ENCODE measurements at places on chromosomes 4 and X.

GRCh38 chr4:95017305-95018064 lies 259.7 kb downstream of the BMPR1B start:
- no peaks in the 10 kb centered on the region for H3K27me3 ChIP-seq
- no peaks in the 10 kb centered on the region for H3K36me3 ChIP-seq
- DNase-seq: no peak
- H3K4me1 ChIP-seq: no peaks in the 10 kb centered on the region

DNA sequence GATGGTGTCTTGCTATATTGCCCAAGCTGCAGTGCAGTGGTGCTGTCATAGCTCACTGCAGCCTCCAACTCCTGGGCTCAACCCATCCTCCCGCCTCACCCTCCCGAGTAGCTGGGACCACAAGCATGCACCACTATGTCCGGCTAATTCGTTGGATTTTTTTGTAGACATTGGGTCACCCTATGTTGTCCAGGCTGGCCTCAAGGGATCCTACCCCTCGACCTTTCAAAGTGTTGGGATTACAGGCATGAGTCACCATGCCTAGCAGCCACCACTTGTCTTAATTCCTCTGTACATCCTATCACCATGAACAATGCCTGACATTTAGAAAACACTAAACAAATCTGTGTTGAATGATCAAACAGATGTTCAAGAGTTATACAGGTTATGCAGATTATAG lies 76.7 kb downstream of the NLGN4X start:
- no peaks in the 10 kb centered on the region for H3K36me3 ChIP-seq
- H3K27ac ChIP-seq: no peak overlapping the region
- H3K4me3 ChIP-seq: no peak overlapping the region
- no peaks in the 10 kb centered on the region for H3K27me3 ChIP-seq

DNA sequence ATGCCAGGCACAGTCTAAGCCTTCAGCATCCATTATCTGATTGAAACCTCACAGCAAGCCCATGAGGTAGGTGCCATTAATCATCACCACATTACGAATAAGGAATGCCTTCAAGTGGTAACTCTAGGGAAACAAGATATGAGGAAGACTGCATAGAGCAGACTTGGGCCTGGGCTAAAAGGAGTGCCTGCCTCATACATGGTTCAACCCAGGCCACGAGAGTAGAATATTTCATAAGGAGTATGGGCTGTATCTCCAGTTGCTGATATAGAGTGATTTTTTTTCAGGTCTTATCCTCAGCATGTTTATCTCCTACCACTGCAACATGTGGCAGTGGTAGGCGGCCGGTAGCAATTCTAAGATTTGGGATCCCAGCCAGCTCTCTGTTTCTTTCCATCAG lies 51.7 kb downstream of the ATP11C start:
- H3K27me3 ChIP-seq: no peaks in the 10 kb centered on the region
- no peak overlapping the region for H3K4me3 ChIP-seq
- H3K27ac ChIP-seq: no peak overlapping the region
- H3K36me3 ChIP-seq: no peaks in the 10 kb centered on the region
- H3K4me1 ChIP-seq: peaks cover 23% of the 10 kb centered on the region

GRCh38 chrX:49221868-49222267 lies 11.3 kb downstream of the CACNA1F start:
- H3K4me3 ChIP-seq: no peak overlapping the region
- no peaks in the 10 kb centered on the region for H3K36me3 ChIP-seq
- H3K4me1 ChIP-seq: no peaks in the 10 kb centered on the region
- peaks cover 30% of the 10 kb centered on the region for H3K27me3 ChIP-seq

GRCh38 chr4:63663870-63664269 lies 745.4 kb downstream of the TECRL start:
- no peak overlapping the region for H3K27ac ChIP-seq
- no peak overlapping the region for H3K4me3 ChIP-seq
- no peak for DNase-seq
- no peaks in the 10 kb centered on the region for H3K4me1 ChIP-seq
- H3K27me3 ChIP-seq: no peaks in the 10 kb centered on the region

DNA sequence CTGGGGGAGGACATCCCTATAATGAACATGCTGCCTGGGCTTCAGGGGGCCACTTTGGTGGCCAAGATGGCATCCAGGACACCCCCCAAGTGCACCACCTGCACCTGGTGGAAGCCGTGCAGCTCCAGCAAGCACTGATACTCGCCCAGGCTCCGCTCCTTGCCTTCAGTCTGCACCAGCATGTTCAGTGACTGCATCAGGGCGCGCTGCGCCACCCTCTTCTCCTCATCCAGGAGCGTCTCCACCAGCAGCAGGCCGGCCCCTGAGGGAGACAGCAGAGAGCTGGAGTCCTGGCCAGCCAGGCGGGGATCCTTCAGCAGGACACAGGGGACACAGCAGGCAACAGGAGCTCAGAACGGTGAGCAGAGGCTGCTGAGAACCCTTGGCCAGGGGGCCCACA lies 11.3 kb upstream of the SLC25A6 start:
- H3K27me3 ChIP-seq: no peaks in the 10 kb centered on the region
- H3K4me1 ChIP-seq: no peaks in the 10 kb centered on the region

GRCh38 chrX:154827194-154828015 lies 7.1 kb downstream of the SMIM9 start:
- DNase-seq: no peak
- H3K27me3 ChIP-seq: no peaks in the 10 kb centered on the region
- peak overlapping the region; percentile 67 for H3K27ac ChIP-seq
- H3K4me1 ChIP-seq: peaks cover 6% of the 10 kb centered on the region

DNA sequence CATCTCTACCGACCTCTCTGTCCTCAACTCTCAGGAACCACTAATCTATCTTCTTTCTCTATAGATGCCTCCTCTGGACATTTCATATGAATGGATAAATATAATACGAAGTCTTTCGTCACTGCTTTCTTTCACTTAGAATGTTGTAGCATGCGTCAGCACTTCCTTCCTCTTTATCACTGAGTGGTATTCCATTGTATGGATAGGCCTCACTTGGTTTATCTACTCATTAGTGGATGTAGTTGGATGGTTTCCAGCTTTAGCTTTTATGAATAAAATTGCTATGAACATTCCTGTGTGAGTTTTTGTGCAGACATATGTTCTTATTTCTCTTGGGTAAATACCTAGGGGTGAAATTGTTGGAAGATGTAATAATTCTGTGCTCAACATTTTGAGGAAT lies 528.2 kb upstream of the FAT1 start:
- H3K4me3 ChIP-seq: no peak overlapping the region
- DNase-seq: no peak
- no peaks in the 10 kb centered on the region for H3K4me1 ChIP-seq
- H3K27ac ChIP-seq: no peak overlapping the region
- H3K27me3 ChIP-seq: no peaks in the 10 kb centered on the region

DNA sequence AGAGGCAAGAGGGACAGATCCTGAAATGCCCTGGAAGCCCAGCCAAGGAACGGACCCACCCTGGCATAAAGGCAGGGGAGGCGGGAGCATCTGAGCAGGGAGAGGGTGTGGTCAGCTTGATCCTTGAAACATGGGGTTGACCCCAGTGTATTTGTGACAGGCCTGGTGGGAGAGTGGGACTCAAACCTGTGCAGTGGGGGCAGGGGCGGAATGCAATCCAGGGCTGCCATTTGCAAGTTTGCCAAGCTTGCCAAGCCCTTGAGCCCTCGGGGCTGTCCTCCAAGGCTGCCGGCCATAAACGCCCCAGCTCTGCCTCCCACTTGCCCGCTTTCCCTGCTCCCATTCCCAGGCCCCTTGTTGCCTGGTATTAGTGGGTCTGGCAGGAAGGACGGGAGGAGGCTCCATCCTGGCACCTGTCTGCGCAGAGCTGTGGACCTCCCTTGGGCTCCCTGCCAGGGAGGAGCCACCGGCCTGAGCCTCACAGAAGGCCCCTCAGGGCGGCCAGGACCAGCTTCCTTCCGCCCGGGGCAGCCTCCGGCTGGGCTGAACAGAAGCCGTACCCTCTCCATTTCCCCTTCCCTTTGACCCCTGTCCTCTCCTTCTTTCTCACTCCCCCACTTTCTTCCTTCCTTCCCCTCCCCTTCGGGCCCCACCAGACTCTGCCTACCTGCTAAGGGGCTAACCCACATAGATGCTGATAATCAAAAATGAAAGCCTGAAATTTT lies 661 bp downstream of the S100P start:
- H3K4me3 ChIP-seq: peak overlapping the region; percentile 66
- H3K4me1 ChIP-seq: peaks cover 79% of the 10 kb centered on the region
- peak overlapping the region; percentile 93 for H3K27ac ChIP-seq
- H3K36me3 ChIP-seq: peaks cover 23% of the 10 kb centered on the region
- no peaks in the 10 kb centered on the region for H3K27me3 ChIP-seq

- H3K36me3 ChIP-seq: no peaks in the 10 kb centered on the region
- DNase-seq: no peak
- H3K27me3 ChIP-seq: peaks cover 10% of the 10 kb centered on the region
- no peaks in the 10 kb centered on the region for H3K4me1 ChIP-seq
- no peak overlapping the region for H3K27ac ChIP-seq
Measured at GRCh38 chr4:100428051-100428450, 89.8 kb downstream of the EMCN start.

GRCh38 chr4:39044364-39044955 lies 12.3 kb upstream of the TMEM156 start:
- peak; percentile 93 for DNase-seq
- H3K4me1 ChIP-seq: peaks cover 27% of the 10 kb centered on the region
- H3K36me3 ChIP-seq: peaks cover 18% of the 10 kb centered on the region
- H3K27me3 ChIP-seq: no peaks in the 10 kb centered on the region
- peak overlapping the region; percentile 92 for H3K27ac ChIP-seq

DNA sequence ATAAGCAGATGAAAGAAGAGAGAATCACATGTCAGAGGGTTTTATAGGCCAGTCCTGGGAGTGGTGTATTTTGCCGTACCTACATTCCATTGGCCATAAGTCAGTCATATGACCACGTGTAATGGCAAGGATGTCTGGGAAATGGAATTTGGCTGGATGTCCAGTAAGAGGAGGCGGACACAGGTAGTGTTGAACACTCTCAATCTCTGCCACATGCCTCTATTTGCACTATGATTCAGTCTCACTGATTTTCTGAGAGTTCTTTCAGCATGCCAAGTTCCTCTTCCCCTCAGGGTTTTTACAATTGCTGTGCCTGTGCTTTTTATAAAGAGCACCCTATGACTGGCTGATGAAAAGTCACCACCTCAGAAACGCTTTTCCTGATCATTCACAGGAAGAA lies 164.2 kb upstream of the GPR101 start:
- DNase-seq: no peak
- H3K27me3 ChIP-seq: peaks cover 19% of the 10 kb centered on the region

DNA sequence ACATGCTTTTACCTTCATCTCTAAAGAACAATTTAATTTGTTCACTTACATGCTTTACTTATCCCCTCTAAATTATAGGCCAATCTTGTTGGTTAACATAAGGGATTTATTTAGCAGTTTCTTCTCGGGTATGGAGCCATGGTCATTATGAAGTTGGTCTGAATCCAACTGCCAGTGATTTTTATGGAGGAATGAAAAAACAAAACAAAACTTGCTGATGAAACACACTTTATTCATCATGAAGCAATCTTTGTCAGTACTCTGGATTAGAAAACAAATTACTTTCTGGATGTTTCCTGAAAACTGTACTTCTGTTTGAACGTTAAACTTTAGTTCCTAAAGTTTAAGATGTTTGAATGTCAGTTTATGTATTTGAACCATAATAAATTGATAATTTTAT lies 715.8 kb downstream of the KLHL13 start:
- no peak overlapping the region for H3K4me3 ChIP-seq

DNA sequence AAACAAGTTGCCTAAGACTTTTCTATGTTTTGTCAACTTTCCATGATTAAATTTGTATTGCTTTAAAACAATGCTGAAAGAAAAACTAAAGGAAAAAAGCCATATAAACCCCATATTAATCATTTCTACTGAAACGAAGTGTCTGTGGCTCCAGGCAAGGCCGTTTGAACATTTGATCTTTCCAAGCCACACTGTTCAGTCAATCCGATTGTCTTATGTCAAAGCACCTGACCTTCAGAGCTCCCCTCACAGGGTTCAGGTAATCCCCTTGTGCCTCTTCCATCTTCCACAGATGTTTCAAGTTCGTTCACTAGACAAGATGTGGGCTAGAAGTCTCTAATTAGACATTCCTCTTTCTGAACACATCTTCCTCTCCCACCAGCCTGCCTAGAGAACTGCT lies 177.1 kb upstream of the NUDT10 start:
- DNase-seq: no peak
- peaks cover 8% of the 10 kb centered on the region for H3K27me3 ChIP-seq
- no peak overlapping the region for H3K27ac ChIP-seq
- H3K36me3 ChIP-seq: no peaks in the 10 kb centered on the region
- no peaks in the 10 kb centered on the region for H3K4me1 ChIP-seq

DNA sequence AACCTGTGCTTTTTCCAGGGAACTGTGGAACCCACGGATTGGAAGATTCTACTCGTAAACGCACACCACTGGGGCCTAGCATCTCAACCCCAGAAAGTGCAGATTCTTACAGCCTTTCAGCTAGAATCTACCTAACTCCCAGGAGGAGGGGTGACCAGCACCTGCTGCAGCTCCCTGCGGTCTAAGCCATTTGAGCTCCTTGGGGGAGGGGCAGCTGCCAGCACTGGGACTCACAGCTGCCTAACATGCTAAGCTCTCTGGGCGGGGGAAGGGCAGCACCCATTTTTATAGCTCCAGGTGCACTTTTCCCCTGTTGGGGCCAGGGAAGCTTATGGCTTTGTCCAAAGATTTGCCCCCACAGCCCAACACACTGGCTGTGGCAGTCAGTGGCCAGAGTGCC lies 595.7 kb upstream of the EPHA5 start:
- H3K27me3 ChIP-seq: no peaks in the 10 kb centered on the region
- DNase-seq: no peak

DNA sequence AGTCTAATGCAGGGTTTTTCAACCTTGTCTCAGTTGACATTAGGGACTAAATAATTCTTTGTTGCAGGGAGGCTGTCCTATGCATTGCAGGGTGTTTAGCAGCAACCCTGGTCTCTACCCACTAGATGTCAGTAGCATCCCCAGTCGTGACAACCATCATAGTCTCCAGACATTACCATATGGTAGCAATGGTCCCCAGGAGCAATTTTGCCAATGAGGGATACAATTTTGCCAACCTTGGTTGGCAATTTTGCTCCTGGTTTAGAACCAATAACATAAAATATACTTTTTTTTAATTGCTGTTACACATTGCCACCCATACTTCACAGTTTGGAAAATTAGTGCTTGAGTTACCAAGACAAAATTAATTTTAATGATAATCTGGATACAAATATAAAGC lies 6.0 kb downstream of the EREG start:
- H3K36me3 ChIP-seq: no peaks in the 10 kb centered on the region
- no peaks in the 10 kb centered on the region for H3K4me1 ChIP-seq
- peak; percentile 3 for DNase-seq
- no peak overlapping the region for H3K4me3 ChIP-seq
- peaks cover 27% of the 10 kb centered on the region for H3K27me3 ChIP-seq

- peaks cover 23% of the 10 kb centered on the region for H3K27me3 ChIP-seq
- DNase-seq: no peak
- no peaks in the 10 kb centered on the region for H3K36me3 ChIP-seq
Measured at GRCh38 chr4:17163156-17163771, 264.8 kb upstream of the LDB2 start.

- H3K27ac ChIP-seq: no peak overlapping the region
- H3K36me3 ChIP-seq: no peaks in the 10 kb centered on the region
- H3K27me3 ChIP-seq: no peaks in the 10 kb centered on the region
- no peak for DNase-seq
Measured at GRCh38 chr4:113008135-113008534, 41.3 kb upstream of the ANK2 start.
